ENCODE measurements at places on chromosomes 7 and 10.

- DNase-seq, result no peak
These were observed 138.2 kb downstream of the C10orf105 start for GRCh38 chr10:71581376-71581775.

GRCh38 chr7:2490181-2490651, 14.0 kb upstream of the GRIFIN start:
- DNase-seq, result no peak

DNA sequence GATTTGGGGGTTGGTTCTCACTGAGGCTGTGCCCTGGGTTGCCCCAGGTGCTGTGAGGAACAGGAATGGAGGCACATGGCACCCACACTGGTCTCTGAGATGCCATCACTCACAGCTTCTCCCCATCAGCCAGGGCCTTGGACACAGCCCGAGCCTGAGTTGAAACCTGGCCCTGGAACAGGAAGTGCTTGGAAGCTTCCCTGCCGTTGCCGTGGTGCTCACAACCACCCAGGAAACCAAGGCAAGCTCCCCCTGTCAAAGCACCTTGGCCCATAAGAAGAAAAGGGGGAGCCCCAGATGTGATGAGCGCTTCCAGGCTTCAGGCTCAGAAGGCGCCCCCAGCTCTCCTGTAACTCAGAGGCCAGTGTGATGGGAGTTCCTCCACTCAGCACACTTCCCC, at the start of gene BTBD16:
TSS of gene BTBD16 (plus strand) at position 221 of the 400 bp plus-strand sequence. CDS start 3,786 bp downstream, outside the sequence.
- DNase-seq, result no peak

DNA sequence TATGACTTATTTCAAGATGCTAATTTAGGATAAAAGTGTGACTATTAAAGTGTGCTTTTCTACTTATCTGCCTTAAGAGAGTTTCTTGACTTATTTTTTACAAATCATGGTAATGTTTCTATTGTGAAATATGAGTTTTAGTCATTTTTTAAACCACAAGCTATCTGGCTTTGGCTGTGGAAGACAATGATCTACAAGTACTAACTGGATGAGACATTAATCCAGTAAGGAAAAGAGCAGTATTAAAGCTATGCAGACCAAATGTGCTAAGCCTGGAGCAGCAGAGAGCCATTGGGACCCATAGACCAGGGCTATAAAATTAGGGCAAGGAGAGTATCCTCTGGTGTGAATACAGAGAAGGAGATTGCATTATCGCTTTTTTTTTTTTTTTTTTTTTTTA, 92.4 kb downstream of the SEMA3A start:
- no peak for DNase-seq

DNA sequence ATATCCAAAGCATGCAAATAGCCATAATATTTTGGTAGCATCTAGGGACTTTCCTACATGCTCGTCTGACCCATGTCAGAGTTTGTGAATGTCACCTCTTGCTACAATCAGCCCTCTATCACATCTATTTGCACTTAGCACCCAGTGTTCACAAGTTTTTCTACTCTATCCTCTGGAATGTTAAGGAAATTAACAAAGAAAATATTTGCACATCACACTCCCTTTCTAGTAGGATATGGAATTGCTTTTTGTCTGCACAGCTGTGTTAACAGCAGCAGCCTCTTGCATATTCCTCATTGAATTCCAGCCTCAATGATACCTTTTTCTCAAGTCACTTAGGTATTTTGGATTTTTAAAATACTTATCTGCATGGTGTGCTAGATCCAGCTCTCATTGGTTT, 403.1 kb upstream of the SEMA3C start:
- no peak for DNase-seq

GRCh38 chr10:70233939-70234300, 691 bp upstream of the PPA1 start:
- no peak for DNase-seq

DNA sequence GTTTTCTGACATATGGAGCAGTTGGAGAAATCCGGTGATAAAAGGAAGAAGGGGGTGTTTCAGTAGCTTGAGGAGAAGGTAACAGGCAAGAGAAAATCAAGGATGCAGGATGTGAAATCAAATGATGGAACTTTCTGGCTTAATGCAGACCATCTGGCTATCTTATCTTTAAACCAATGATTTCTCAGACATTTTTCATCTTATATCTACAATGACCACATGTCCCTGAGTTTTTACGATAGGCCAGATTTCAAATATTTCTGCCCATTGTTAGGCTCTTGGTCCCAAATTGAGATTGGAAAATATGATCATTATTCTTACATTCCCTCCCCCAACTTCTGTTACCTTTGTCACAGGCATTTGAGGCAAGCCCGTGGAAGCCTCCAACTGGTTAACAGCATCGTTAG, 486.8 kb downstream of the SUGCT start:
- no peak for DNase-seq

GRCh38 chr10:69749178-69750010, 52.3 kb upstream of the COL13A1 start:
- no peak for DNase-seq

DNA sequence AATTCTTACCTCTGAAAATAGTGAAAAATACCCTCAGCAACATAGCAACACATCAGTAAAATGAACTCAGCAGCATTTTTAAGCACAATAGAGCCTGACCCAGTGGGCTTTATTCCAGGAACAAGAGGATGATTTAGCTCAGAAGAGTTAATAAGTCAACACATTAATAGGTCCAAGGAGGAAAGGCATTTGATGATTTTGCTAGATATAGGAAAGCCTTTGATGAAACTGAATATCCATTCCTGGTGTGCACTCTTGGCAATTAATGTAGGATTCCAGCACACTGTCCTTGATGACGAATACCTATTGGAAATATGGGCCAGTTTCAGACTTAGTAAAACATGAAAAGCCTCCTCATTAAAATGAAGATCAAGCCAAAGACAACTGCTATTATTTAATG, 42.5 kb downstream of the RASGEF1A start:
- no peak for DNase-seq

DNA sequence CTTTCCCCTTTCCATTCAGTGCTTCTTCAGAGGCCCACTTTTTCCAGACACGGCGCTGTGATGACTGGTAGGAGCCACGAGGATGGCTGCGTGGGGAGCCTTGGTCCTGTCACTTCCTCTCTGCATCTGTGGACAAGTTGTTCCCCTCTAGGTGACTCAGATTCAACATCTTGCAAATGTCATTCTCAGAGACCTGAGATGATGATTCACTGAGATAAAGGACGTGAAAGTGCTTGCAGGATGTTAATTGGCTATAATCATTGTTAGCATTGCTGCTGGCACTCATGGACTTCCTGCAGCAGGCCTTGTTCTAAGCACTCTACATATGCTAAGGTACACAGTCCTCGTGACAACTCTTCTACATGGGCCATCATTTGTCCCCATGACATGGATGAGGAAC, 489.8 kb upstream of the ZMIZ1 start:
- peak; percentile 83 for DNase-seq

GRCh38 chr10:101624526-101625102, 36.5 kb downstream of the DPCD start:
- DNase-seq, result no peak

DNA sequence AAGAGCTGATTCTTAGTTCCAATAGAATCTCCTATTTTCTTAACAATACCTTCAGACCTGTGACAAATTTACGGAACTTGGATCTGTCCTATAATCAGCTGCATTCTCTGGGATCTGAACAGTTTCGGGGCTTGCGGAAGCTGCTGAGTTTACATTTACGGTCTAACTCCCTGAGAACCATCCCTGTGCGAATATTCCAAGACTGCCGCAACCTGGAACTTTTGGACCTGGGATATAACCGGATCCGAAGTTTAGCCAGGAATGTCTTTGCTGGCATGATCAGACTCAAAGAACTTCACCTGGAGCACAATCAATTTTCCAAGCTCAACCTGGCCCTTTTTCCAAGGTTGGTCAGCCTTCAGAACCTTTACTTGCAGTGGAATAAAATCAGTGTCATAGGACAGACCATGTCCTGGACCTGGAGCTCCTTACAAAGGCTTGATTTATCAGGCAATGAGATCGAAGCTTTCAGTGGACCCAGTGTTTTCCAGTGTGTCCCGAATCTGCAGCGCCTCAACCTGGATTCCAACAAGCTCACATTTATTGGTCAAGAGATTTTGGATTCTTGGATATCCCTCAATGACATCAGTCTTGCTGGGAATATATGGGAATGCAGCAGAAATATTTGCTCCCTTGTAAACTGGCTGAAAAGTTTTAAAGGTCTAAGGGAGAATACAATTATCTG, 1.6 kb downstream of the LRRTM3 start:
- DNase-seq, result no peak

- DNase-seq, result no peak
These were observed 75.9 kb downstream of the ICA1 start for GRCh38 chr7:8185926-8186683.

DNA sequence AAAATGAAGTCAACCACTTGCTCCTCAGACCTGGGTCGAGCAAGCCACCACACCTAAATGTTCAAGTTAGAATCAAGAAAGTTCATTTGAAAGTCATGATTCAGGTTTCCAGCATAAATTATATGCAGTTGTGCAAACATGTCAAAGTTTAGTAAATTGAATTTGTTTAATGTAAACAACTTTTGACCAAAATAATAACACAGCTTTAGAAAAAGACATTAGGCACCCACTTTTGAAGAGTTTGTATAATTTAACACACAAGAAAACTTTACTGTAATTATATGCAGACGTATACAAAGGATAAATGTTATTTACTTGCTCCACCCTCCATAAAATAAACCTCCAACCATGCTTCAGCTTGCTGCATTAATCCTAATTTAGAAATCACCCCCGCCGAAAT, 680.0 kb downstream of the LRMDA start:
- DNase-seq, result no peak

GRCh38 chr7:21947056-21947455, 1.4 kb upstream of the CDCA7L start:
- no peak for DNase-seq

DNA sequence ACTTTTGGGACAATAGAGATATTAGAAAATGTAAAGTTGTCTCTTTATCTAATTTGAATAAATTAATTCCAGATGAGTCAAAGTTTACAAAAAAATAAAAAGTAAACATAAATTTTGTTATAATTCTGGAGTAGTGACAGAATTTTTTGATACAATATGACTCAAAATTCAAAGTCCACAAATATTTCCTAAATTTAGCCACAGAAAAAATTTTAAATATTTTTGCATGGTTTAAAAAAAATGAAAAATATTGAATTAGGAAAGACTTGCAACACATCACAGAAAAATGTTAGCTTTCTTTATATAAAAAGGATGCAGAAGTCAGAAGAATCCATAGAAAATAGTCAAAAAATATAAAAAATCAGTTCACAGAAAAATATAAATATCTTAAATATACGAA, 117.7 kb downstream of the ARHGAP21 start:
- no peak for DNase-seq

DNA sequence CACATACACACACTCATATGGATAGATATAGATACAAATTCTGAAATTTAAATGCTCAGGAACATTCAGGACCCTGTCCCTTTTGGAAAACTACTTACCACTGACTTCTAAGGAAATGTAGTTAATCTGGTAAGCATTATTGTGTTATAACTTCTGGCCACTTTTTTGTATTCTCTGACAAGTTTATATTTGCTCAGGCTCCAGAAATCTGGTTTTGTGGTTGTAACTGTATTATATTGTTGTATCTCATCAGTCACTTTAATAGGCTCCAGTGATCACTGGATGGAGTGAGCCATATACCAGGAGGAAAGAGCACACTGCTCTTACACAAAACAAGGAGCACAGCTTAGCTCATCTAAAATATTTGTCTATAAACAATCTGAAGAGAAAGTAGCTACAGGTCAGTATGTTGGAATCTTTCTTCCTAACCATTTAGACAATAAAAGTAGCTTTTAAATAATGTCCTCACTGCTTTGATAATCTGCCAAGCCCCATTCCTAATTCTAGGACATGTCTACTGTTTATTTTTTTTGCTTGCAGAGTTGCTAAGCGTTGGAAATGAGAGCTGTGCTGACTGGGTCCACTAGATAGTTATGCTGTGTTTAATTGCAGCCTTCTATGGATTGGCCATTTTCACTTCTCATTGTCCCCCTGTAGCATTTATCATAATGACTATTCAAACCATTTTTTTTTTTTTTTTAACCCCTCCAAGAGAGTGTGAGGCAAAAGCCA, 43.8 kb downstream of the SMNDC1 start:
- DNase-seq, result no peak

- DNase-seq, result no peak
These were observed 19.8 kb downstream of the MAD1L1 start for GRCh38 chr7:2212906-2213305.

- DNase-seq, result no peak
These were observed 18.0 kb upstream of the FGL2 start for GRCh38 chr7:77217474-77218185.

- no peak for DNase-seq
These were observed 83.9 kb downstream of the CHN2 start for GRCh38 chr7:29278337-29279069.

DNA sequence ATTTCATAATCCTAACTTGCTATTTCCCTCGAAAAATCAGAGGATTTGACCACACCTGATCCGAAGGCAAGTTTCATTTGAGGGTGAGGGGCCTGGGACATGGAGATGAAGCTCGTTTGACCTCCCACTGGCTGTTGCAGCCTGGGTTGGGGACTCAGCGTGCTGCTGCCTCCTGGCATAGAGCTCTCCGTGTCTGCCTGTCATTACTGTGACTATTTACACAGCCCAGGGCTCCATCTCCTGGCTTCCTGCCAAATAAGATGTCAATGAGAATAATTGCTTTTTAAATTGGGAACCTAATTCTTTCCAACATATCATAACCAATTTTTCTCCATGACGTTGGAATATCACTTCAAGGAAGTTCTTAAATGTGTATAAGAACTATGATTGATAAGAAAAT, 139.3 kb upstream of the COBL start:
- no peak for DNase-seq

DNA sequence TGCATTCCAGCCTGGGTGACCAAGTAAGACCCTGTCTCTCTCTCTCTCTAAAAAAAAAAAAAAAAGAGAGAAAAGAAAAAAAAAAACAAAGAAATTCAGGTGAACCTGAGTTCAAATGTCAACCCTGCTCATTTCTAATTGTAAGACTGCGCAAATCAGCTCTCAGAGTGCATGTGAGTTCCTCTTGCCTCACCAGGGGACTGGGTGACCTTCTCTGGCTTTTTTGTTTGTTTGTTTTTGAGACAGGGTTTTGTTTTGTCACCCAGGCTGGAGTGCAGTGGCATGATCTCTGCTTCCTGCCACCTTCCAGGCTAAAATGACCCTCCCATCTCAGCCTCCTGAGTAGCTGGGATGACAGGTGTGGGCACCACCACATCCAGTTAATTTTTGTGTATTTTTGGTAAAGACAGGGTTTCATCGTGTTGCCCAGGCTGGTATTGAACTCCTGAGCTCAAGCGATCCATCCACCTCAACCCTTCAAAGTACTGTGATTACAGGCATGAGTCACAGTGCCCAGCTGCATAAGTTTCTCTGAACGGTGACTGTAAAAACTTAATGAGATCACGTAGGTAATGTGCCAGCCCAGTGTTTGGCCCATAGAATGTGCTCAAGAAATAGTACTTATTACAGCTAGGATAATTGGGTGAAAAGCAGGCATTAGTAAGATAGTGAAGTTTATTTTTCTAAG, 45.3 kb upstream of the BAMBI start:
- DNase-seq, result no peak

GRCh38 chr10:61001731-61002122, 57.7 kb upstream of the RHOBTB1 start:
- no peak for DNase-seq
